ENCODE measurements at places on chromosomes 13 and 19.

GRCh38 chr13:84994582-84994981 is 804.6 kb downstream of the SLITRK6 start:
- no peak for DNase-seq

GRCh38 chr19:2212861-2213711 is 23.0 kb downstream of the PLEKHJ1 start:
- DNase-seq: no peak

DNA sequence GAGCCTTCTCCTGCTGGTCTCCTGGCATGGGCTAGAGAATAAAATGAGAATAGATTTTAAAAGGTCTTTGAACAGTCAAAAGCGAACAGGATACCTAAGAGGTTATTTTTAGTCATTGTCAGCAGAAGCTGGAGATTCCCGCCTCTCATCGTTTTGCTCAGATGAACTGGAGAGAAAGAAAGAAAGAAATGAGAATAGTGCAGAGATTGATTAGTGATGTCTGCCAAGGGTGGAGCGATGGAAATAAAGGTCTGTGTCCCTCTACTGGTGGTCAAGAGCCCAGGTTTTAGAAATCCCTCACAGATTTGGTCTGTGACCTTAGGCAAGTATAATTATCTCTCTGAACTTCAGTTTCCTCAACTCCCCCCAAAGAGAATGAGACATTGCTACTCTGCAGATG is 5.3 kb downstream of the NCAN start:
- no peak for DNase-seq

DNA sequence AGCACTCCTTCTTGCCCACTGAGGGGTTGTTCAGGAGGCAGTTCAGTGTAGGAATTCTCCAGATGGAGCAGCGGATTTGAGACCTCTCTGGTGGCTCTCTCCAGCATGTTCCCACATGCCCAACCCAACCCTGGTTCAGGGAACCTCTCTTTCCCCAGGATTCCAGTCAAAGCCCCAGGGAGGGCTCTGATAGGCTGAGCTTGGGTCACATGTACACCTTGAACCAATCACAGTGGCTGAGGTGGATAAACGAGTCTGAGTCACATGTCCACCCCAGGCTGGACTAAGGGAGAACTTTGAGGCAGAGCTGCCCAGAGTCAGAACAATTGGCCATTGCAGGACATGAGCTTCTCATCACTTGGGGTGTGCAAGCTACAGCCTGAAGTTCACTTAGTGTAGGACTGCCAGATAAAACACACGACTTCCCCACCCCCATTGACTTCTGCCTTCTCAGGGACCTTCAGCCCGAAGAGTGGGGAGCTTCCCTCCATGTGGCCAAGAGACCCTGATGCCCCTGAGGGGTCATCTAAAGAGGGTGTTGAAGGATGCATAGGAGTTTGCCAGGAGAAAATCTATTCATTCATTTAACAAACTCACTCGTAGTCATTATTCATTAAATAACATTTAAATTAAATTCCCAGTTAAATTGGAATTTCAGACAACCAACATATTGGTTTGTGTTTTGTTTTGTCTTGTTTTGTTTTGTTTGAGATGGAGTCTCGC is 4.0 kb upstream of the MAST3 start:
- peak; percentile 57 for DNase-seq

DNA sequence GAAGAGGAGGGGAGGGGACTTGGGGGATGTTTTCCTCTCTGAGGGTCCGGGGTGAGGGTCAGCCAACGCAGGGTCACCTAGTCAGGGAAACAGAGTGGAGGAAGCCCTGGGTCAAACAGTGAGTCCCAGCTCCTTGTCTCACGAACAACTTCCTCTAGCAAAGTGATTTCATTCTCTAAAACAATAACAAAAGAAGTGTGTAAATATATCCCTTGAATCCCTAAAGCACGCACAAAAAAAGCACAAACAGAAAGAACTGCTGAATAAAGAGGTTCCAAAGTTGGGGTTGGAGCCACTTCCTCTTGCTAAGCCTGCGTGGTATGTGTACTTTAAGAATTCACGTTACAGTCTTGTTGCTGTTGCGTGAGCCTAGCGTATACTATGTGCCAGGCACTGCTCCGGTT is 1.5 kb upstream of the C5AR2 start:
- DNase-seq: no peak

DNA sequence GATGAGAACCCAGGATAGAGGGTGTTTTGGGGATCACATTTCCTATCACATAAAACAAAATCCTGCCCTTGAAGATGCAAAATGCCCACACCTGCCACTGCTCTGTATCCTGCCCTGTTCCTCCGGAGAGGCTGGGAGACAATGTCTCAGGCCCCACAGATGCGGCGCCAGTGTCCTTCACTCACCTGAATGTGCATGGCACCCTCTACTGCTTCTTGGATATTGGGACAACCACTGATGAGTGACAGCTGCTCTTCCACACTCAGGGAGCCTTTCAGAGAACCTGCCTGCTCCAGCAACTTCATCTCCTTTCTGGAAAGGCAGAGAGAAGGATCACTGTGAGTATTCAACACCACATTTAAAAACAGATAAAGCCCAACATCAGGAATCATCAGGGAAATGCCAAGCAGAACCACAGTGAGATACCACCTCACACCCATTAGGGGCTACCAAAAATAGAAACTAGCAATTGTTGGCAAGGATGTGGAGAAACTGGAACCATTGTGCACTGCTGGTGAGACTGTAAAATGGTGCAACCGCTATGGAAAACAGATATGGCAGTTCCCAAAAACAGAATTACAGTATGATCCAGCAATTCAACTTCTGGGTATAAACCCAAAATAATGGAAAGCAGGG is 36.4 kb downstream of the CRYL1 start:
- no peak for DNase-seq

- DNase-seq: no peak
Observed at GRCh38 chr19:30760014-30760413, 387.8 kb downstream of the ZNF536 start.

DNA sequence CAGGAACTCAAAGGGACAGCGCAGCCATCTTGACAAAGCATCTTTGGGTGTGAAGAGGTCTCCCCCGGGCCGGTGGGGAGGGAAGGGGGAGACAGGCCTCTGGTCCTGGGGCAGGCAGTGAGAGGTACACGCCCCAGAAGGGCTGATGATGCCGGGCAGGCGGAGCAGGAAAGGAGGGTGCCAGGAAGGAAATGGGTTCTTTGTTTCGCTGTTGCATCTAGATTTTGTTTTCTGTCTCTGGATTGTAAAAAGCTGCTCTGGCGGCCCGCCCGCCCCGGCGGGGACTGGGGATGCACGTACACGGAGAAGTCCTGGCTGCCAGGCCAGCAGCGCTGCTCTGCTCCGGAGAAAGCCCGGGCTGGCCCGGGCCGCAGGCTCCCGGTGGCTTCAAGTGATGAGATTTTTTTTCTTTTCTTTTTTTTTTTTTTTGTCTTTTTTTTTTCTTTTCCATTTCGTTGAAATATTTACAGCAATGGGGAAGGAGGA is 13.2 kb upstream of the ASF1B start:
- no peak for DNase-seq

DNA sequence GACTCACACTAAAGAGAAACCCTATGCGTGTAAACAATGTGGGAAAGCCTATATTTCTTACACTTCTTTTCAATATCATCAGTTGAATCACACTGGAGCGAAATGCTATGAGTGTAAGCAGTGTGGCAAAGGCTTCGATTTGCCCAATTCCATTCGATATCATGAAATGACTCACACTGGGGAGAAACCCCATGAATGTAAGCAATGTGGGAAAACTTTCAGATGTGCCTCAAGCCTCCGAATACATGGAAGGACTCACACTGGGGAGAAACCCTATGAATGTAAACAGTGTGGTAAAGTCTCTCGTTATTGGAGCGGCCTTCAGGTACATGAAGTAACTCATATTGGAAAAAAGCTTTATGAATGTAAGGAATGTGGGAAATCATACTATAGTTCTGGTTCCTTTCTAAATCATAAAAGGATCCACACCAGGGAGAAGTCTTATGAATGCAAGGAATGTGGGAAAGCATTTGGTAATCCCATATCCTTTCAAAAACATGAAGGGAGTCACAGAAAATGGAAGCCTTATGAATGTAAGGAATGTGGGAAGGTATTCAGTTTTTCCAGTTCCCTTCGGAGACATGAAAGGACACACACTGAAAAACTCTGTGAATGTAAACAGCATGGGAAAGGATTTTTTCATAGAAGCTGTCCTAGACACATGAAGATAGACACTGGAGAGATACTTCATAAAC is 28.1 kb downstream of the ZNF20 start:
- no peak for DNase-seq

GRCh38 chr19:57557659-57558058 is 2.0 kb downstream of the ZNF550 start:
- no peak for DNase-seq

DNA sequence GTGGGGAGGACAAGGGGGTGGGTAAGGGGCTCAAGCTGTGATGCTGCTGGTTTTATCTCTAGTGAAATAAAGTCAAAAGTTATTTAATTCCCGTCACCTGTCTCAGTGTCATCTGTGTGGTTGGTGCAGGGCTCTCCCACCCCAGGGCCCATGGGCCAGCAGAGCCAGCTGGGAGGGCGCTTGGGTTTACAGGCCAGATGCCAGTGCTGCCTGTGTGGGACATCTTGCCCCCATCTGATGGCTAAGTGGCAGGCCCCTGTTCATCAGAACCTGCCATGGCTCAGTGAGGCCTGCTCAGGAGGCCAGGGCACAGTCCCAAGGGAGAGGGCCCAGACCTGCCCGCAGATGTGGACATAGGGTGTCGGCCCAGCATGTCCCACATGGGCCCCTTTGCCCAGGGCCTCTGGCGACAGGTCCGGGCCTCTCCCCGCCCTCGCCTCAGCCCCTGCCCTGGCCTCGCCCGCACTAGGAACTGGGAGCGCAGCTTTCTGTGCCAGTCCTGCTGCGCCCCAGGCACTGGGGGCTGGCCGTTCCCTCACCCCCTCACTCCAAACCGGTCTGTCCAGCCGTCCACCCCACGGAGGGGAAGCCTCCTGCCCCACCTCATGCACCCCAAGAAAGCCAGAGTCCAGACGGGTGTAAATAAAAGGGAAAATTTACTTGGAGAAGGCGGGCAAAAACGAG is 5.3 kb downstream of the ZNF296 start:
- DNase-seq: no peak
